Cortex of kidney (tissue), 1 donor: ENCODE measurements at places on chromosomes 4 and X.

DNA sequence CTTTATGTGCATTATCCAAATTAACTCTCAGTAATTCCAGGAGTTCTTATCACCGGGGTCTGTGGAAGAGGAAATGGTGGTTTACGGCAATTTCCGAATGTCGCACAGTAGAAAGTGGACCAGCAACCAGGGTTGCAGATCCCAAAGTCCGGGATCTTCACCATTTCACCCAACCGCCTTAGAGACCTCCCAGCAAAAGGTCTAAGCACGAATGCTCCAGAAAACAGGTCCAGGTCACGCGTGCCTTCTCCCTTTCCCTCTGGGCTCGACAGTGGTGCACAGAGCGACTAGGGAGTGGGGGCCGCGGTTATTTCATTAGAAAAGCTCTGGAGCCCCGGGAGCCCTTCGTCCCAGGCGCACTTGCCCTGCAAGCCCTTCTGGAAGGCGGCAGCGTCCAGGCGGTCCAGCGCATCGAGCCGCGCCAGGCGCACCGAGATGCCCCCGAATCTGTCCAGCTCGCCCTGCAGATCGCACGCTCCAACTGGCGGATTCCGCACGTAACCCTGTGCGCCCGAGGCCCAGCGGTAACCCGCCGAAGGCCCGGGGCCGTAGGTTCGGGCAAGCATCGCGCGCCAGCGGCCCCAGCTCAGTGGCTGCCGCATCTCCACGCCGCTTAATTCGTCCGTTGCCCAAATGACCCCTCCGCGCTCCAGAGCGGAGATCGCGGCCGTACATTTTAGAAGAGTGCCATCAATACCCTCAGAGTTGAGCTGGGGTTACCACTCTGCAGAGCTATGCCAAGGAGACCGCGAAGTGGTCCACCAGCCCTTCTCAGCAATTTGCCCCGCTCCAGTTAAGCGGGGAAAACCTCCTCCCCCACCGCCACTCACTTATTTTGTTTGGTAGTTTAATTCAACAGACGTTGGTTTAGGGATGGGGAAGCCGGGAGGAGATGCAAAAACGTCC is at the start of gene NUDT6:
Gene NUDT6, minus strand, starts transcription at position 627 of the 906 bp plus-strand sequence. Its CDS starts 25 bp downstream, at position 602.
- no peak for DNase-seq

- no peak for DNase-seq
These were observed 38.4 kb downstream of the SAGE1 start for GRCh38 chrX:135931644-135932487.

DNA sequence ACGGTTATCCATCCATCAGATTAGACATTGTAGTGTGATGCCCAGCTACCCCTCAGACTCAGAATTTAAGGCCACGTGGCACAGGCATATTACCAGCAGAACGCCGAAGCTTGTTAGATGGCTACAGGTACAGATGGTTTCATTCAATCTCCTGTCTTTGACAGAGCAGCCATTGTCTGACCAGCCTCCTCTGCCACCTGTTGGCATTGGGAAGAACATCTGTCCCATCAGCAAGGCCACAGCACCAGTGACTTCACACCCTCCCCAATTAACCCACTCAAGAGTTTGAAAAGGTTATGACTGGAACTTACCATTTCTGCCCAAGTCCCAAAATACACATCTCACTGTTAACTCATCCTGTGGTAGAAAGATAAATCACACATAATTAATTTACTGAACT is 22.0 kb upstream of the PHKA2 start:
- DNase-seq: no peak

DNA sequence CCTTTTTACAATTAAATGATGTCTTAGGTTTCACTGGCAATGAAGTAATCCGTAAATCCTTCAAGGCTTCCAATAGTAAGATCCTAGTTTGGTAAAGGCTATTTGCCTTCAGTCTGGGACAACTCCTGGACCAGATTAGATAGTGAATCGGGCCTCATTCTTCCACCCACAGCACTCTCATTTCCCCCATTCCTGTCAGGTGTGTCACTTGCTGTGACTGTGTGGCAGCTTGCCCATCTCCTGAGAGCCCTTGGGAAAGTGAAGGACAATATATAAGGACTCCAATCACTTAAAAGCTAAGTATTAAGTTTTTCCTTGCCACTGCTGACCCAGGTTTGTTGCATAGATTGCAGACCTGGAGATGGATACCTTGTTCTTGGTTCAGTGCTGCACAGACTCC is 3.3 kb upstream of the GASK1B start:
- DNase-seq: no peak

GRCh38 chr4:4271912-4272311 is 18.0 kb downstream of the LYAR start:
- no peak for DNase-seq

- no peak for DNase-seq
These were observed 24.0 kb upstream of the SCML1 start for GRCh38 chrX:17713288-17713687.

- no peak for DNase-seq
These were observed 3.7 kb upstream of the UGT2A1 start for GRCh38 chr4:69656653-69657158.

DNA sequence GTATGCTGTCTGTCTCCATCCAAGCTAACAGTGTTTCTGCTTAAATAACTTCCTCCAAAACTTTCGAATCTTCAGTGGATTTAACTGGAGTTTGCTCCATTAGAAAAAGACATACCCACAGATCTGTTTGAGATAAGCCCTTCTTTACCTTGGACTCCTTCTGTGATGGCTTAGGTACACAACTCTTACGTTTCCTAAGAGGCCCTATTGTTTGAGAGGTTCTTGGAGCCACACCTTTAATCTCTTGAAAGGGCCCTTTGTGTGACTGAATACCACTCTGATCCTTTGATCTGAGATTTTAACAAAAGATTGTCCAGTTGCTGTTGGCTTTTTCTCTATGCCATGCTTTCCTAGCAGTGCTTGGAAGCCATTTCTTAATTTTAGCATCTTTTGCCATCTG is 92.5 kb downstream of the AKAP4 start:
- DNase-seq: no peak

- DNase-seq: no peak
These were observed 252.3 kb downstream of the NLGN4X start for GRCh38 chrX:5976332-5976731.

DNA sequence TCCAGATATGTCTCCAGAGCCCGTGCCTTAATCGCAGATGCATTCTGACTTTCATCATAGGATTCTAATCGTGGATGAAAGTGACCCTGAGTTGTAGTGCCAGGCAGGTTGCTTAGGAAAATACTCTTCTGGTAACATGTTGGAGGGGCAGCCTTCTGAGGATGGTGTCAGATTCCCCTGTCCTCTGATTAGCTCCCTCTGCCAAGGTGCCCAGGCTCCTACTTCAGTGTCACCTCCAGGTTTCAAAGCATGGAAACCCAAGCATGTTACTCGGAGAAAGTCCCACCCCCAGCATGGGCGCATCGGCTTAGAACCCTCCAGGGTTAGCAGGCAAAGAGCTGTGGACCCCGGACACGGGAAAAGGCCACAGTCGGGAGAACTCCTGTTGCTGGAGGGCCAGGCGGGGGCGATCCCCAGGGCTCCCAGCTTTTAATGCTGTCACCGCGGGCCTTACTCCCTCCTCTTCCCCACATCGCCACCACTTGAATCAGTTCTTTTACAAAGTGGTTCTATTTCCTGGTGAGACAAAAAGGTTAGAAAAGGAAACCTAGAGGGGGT is 44.5 kb downstream of the TRIM2 start:
- DNase-seq: no peak

DNA sequence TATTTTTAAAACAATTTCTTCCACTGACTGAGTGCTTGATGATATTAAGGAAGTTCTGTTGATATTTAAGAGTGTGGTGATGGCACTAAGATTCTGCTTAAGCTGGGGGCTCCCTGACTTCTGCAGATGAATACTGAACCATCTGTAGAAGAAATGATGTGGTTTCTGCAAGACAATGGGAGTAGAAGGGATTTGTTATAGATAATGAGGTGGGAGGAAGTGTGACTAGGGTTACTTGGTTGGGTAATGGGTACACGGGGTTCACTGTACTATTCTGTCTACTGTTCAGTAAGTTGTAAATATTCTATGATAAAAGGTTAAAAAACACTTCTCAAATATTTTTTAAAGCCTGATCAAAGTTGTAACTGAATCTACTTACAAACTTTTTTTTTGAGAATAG is 60.9 kb upstream of the TXK start:
- no peak for DNase-seq

DNA sequence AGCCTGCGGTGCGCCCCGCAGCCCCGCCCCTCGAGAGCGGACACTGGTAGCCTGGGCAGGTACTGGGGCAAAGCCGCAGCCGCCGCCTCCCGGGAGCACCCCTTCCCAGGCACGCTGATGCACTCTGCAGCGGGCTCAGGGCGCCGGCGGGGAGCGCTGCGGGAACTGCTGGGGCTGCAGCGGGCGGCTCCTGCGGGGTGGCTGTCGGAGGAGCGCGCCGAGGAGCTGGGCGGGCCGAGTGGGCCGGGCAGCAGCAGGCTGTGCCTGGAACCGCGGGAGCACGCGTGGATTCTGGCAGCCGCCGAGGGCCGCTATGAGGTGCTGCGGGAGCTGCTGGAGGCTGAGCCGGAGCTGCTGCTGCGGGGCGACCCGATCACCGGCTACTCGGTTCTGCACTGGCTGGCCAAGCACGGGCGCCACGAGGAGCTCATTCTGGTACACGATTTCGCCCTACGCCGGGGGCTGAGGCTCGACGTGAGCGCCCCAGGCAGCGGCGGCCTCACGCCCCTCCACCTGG is 401 bp downstream of the SOWAHD start:
- DNase-seq: no peak

GRCh38 chr4:7280926-7281690 is 88.8 kb downstream of the SORCS2 start:
- DNase-seq: no peak

DNA sequence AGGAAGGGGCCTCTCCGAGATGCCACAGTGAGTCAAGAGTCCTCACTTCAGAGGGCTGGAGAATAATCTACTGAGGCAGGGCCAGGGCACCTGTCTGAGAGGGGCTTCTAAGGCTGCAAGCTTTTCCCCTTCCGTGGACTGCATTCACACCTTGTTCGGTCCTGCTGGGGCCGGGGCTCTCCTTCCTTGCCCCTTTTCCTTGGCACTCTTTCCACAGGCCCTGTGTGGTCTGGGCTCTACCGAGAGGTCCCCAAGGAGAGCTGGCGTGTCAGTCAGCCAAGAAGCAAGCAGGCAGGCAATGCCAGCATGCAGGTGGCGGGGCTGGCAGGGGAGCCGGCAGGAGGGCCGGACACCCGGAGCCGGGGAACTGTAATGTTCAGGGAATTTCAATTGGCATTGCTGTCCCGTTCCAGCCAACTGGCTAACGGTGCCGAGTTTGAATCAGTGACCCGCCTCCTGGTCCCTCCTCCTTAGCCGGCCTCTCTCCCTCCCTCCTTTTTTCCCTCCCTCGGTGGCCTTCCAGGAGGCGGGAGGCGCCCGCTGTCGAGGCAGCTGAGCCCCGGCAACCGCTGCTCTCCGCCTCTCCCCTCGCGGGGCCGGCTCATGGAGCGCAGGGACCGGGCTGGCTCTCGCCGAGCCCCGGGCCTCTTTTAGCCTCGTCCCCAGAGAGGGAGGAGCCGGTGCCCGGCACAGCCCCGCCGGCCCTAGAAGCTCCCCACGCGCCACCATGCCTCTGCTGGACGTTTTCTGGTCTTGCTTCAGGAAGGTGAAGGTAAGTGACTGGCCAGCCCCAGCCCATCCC is at the start of gene STARD8:
Gene STARD8, plus strand, starts transcription at position 511 of the 802 bp plus-strand sequence. Its CDS starts 217 bp downstream, at position 728.
- no peak for DNase-seq

DNA sequence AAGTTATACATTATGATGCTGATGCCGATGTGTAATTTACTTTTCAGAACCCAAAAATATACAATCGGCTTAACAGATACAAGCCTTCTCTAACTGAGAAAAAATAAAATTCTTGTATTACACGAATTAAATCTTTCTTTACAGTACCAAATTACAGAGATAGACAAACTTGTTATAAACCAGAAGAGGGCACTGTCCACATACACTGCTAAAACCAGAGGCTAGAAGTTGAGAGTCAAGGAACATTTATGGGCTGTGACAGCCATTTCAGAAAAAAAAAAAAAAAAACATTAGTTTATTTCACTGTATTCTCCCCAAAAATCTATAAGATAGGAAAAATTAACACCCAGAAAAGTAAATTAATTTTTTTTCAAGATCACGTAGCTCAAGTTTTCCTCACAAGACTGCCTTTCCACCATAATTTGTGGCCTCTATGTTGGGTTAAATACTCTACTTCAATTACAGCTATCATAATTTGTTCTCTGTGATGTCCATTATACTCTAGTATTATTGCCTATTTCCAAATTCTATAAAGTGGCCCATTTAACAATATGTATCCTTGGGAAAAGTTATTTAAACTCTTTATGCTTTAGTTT is 12.0 kb downstream of the EREG start:
- DNase-seq: no peak

DNA sequence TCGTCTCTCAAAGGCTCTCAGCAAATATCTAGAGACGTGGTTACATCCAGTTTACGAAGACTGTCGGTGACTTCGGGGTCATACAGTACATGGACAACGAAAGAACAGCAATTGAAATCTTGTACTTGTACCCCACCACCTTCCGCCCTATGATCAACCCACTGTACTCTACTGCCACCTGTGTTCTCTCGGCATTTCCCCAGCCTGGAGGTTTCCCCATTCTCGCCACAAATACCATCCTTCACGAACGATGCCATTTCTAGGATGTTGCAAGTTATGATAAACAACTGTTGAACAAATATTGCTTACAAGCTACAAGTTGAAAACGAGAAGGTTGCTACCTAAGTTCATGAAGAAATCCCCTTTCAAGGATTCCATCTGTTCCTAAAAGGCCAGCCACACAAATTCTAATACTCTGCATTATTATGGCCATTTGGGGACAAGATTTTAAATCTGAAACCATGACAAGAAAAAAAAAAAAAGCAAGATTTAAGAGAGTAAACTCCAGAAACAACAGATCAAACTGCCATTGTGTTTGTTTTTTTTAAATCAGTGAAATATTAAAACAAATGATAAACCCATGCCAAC is 1.6 kb downstream of the APBB2 start:
- no peak for DNase-seq

- DNase-seq: no peak
These were observed 47.1 kb upstream of the THOC2 start for GRCh38 chrX:123779908-123780396.

GRCh38 chr4:169847171-169847570 is 89.4 kb upstream of the HPF1 start:
- no peak for DNase-seq

DNA sequence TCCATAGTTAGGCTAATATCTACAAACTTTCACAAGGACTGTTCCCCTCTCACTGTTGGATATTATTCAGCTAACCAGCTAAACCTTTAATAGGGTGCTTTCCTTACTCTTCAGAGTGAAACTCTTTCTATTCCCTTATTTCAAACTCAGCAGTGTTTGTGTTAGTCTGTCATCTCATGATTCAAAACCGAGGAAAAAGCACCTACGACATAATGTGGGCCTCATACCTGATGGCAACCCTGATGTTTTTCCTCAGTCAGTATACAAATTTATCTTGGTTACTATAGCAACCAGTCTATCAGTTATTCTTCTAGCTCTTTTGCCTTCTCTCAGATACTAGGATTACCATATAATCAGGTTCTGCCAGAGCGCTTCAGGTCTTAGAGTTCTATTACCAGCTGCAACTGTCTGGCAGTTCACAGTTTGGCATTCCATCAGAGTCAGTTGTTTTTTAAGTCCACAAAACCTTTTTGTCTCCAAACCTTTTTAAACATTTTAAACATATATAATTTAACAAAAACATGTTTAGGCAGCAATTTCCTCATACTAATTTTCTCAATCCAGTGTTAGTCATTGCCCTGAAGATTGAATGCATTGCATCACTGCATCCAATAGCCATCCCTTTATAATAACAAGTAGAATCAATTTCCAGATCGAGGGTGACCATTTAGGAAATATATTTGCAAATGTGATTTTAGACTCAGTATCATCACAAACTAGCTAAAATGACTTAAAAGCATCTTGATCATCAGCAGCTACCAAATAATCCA is 7.4 kb downstream of the WDR44 start:
- no peak for DNase-seq
